ENCODE measurements at places on chromosomes 5 and 9.

GRCh38 chr9:95373782-95374487 lies 56.4 kb upstream of the FANCC start:
- no peak for DNase-seq

DNA sequence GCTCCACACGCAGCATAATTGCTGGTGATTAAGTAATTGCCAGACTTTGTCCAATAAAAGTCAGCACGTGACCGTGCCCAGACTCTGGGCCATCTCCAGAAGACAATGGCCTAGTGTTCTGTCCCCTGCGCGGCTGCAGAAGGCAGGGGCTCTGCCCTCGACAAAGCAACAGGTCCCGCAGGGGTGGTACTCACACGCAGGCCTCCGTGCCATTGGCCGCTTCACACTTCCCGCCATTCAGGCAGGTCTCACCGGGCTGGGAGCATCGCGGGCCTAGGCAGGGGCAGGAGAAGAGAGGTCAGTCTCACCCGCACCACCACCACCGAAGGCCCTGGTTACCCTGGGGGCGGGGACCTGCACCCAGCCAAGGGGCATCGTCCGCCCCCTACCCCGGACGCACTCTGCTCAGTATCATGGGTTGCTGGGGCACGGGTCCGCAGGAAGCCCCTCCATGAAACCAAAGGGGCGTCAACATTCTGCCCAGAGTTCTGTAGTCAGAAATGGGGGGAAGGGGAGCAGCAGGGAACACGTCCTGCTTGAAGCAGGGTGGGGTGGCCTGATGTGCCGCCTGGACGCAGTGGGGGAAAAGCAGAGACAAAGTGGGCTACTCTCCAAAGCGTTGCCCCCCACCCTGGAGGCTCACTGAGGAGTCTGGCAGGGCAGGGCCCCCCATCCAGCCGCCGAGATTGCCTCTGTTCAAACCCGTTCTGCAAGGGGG lies 1.9 kb downstream of the NOTCH1 start:
- DNase-seq = no peak

- DNase-seq = no peak
Observed at GRCh38 chr5:179258922-179259730, 86.1 kb downstream of the ADAMTS2 start.

DNA sequence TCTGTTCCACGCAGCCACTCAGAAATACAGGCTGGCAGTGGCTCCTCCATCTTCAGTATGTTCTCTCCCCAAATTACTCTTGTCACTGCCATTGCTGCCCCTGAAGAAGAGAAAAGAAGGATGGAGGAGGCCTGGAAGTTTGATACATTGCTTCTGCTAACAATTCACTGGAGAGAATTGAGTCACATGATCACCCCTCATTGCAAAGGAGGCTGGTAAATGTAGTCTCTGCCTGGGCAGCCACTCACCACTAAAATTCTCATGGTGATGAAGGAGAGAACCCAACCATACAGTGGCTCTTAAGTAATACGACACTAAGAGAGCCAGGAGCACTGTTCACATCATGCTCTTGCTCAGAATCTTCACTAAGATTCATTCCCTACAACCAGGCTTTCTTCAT lies 112.0 kb downstream of the DOCK8 start:
- DNase-seq = no peak

GRCh38 chr5:100691548-100691947 lies 156.4 kb downstream of the FAM174A start:
- DNase-seq = no peak

DNA sequence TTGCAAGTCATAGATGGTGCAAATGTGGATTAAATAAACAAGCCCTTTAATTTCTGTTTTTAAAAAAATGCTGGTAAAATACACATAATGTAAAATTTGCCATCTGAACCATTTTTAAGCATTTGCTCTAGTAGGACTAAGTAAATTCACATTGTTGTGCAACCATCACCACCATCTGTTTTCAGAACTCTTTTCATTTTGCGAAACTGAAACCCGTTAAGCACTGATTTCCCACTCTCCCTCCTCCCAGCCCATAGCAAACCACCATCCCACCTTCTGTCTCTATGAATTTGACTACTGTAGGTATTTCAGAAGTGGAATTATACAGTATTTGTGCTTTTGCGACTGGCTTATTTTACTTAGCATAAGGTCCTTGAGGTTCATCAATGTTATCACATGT lies 103.3 kb upstream of the CNTLN start:
- no peak for DNase-seq

- DNase-seq = no peak
Observed at GRCh38 chr9:84145780-84146179, 165.2 kb downstream of the RMI1 start.

DNA sequence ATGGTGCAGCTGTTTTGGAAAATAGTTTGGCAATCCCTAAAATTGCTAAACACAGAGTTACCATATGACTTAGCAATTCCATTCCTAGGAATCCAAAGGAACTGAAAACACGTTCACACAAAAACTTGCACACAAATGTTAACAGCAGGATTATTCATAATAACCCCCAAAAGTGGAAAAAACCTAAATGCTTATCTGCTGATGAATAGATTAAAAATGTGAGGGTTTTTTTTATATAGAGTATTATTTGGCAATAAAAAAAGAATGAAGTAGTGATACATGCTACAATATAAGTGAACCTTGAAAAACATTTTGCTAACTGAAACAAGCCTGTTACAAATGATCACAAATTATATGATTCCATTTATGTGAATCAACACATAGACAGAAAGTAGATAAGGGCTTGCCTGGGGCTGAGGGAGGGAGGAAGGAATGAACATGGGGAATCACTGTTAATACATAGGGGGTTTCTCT lies 45.1 kb upstream of the TRIO start:
- no peak for DNase-seq

GRCh38 chr5:143454936-143455516 lies 51.5 kb upstream of the NR3C1 start:
- DNase-seq = no peak

All from central memory CD8-positive, alpha-beta T cell (primary cell).